ENCODE measurements at places on chromosomes 1 and 21.

DNA sequence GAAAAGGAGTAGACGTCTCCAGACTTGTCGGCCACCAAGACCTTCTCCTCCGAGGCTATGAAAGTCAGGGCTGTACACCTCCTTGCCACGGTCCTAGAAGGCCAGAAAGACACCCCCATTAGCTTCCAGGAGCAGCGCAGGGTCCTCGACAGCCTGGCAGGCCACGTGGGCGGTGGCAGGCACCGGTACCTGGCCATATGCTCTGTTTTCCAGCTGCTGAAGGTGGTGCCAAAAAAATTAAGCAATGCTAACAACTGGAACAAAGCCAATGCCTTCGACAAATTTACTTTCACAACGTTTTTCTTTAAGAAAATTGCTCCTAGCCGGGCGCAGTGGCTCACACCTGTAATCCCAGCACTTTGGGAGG lies 15.9 kb downstream of the WDR4 start:
- no peak for DNase-seq

DNA sequence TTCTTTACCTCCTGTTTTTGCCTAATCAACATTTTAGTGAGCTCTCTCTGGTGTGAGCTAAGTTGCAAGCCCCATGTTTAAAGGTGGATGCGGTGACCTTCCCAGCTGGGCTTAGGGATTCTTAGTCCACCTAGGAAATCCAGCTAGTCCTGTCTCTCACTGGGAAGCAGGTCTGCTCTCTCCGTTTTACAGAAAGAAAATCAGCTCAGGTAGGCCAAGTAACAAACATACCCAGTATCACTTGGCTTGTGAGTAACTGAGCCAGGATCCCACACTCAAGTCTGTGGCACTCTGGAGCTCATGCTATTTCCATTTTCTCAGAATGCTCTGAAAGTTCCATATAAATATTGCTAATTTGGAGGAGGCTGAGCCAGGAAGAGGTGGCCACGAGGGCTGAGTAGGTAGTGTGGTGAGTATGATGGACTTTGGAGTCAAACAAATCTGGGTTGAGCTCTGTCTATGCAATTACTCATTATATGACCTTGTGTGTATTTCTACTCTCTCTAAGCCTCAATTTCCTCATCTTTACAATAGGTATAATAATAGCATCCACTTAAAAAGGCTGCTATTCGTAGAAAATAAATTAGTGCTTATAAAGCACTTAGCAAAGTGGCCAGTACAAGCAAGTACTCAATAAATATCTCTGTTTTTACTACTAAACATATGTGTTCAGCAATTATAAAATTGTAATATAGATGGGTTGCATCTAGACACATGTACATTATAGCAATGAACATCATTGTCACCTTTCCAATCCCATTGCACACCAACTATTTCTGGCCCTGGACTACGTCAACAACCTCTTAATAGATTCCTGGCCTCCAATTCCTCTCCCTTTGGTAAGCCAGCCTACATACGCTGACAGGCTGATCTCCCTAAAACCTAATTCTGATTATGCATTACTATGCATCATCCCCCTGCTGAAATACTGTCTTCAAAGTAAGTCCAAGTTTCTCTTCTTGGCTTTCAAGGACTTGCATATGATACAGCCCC lies 32.7 kb upstream of the DHCR24 start:
- no peak for DNase-seq

DNA sequence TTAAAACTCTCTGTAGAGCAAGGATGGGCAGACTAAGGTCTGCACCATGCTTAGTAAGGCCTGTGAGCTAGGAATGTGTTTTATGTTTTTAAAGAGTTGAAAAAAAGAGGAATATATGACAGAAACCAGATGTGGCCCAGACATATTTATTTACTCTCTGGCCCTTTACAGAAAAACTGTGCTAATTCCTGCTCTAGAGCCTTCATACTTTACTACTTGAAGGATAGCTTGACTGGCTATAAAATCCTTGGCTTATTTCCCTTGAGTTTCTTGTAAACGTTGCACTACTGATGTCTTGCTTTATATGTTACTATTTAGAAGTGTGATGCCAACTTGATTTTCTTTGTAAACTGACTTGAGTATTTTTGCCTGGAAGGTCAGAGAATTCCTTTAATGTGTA lies 33.5 kb downstream of the CTBS start:
- no peak for DNase-seq

- no peak for DNase-seq
These were observed 103.9 kb downstream of the PTPN14 start for GRCh38 chr1:214447557-214447871.

- DNase-seq: no peak
These were observed 24.6 kb downstream of the PMVK start for GRCh38 chr1:154911691-154912550.

- DNase-seq: no peak
These were observed 14.5 kb downstream of the GNG12 start for GRCh38 chr1:67818725-67819301.

DNA sequence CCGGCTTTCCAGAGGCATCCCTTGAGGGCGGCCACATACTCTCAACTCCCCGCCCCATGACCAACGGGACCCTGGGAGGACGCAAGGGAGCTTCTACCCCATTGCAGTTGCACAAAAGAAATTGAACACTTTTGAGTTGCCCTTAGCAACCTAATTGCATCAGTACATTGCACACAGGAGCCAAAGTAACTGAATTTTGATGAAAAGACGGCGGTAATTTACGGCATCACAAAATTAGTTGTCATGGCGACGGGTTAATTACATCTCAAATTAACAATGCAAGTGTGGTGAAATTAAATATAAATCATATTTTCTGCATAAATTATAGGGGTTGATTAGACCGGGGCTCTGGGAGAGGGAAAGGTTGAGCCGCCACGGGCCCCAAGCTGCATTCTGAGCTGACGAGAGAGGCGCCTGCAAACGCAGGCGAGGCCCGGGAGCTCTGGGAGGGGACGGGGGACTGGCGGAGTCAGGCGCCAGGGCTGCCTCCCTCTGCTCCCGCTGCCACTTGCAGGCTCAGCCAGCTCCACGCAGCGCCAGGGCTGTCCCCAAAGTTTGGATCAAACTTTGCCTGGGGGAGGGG lies 61.4 kb downstream of the CASZ1 start:
- no peak for DNase-seq

- DNase-seq: no peak
These were observed 51.6 kb downstream of the IRF2BP2 start for GRCh38 chr1:234558330-234558836.

DNA sequence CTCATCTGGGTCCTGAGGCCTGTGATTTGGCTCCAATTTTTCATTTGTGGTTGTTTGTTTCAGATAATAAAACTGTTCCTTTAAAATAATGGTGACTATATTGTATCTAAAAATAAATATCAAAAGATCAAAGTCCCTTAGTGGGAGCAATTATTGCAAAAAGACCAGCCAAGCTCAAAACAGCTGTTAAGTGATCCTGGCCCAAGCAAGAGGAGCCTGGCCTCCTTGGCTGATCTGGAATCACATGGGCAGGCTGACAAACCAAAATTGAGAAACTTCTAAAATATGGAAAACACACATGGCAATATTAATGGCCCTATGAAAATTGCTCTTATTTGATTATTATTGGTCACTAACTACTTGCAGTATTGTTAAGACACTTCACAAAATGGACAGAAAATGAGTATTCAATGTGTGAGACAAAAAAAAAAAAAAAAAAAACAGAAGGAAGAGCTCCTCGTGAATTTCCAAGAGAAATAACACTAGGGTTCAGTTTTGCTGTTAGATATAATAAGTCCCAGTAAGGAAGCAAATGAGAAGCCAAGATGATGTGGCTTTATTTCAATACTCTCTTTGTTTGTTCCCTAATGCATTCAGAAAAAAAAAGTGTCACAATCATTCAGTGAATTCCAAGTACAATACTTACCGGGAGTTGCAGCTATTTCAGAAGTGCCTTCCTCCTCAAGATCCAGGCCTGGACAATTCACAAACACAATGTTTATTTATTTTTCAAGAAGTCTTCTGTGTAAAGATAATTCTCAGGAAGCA lies 105.1 kb downstream of the SEC16B start:
- DNase-seq: no peak

GRCh38 chr1:207397525-207397926 lies 56.6 kb upstream of the CR2 start:
- DNase-seq: no peak

DNA sequence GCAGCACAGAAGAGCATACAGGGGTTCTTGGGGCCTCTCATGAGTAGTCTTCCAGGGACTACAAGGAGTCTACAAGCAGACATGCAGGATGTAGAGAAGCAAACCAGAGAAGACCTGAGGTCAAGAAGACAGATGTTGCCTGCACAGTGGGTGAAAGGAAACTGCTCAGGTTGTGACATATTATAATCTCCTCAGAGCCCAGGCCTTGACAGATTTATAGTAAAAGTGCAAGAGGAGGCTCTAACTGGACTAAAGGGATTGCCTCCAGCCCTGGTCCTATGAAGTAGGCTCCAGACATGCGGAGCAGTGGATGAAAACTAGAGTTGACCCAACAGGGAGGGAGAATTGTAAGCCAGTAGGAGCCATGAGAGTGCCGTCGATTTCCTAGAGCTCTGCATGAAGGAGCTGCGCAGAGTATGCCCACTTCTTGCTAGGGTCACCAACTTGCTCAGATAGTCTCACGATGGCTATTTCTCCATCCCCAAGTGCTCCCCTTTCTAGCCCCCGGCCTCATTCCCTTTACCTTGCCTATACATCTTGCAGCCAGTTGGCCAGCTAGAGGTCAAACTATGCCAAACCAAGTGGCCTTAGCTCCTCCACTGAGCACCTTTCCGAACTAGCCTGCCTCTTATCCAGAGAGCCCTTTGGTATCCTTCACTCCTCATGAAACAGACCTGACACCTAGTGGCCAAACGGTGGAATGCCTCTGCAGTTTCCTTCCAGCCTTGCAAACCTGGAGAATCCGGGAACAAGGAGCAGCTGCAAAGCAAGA lies 36.2 kb upstream of the IPO9 start:
- DNase-seq: peak; percentile 22

- no peak for DNase-seq
These were observed 16.9 kb upstream of the SLC6A17 start for GRCh38 chr1:110133436-110133835.

DNA sequence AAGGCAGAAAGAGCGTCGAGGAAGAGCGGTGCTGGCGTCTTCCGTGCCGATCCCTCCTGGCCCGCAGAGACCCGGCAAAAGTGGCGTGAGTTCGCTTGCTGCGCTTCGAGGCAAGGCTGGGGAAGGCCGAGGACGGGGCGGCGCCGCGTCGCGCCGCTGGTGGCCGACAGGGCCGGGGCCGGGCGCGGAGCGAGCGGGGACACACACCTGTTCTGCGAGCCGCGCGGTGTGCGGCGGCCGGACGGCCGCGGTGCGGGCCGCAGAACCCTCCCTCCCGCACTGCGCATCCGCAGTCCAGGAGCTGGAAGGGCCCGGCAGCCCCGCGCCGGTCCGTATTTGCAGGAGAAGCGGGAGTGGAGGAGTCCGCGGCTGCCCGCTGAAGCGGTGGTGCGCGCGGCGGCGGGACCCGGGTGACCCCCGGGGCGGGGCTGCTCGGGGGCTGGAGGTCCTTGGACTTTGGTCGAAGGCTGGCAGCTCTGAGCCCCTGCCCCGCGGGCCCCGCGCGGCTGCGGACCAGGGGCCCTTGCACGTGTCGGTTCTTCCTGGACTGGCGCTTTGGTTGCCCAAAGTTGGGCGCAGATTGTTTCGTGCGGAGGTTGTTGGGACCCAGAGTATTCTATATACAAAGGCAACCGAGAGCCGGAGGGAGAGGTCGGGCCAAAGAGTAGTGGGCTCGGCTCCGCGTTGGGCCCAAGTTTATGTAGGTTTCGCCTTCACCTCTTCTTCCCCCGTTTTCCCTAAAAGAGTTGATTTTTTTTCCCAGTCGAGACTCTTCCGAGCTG lies 2.6 kb downstream of the RNF220 start:
- DNase-seq: no peak

- no peak for DNase-seq
These were observed 103.7 kb downstream of the PGBD5 start for GRCh38 chr1:230322421-230322756.

DNA sequence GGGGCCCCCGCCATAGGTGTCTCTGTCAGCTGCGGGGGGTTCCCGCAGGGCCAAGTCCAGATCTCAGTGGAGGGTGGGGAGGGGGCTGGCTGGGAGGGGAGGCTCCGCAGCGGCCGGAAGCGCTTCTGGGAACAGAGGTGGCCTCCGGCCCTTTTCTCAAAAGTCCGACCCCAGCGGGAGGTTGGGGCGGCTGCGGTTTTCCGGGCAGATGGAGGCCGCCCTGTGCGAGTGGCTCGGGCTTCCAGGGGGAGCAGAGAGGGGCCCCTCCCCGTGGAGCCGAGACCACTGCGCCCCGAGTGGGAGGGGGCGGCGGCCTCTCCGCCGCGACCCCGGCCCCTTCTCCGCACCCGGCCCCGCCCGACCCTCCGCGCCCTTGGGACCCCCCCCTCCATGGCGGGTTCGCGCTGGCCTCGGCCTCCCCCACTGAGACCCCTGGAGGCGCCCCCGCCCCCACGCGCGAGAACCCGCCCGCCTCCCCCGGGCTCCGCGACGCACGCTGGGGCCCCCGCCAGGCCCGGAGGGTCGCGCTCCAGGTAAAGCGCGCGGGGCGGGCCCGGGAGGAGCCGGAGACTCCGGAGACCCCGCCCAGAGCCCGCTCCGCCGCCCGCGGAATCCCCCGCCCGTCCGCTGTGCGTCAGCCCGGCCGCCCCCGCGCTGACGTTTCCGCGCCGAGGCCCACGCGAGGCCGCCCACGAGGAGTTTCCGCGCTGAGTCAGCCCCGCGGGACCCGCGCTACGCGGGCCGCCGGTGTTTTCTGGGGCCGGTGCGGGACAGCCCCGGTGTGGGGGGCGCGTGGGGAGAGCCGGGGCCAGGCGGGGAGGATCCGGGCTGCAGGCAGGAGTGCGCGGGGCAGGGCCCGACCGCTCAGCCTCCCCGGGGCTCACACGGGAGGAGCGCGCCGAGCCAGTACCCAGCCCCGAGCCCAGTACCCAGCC lies 5.2 kb downstream of the TNFRSF18 start:
- DNase-seq: peak; percentile 80

DNA sequence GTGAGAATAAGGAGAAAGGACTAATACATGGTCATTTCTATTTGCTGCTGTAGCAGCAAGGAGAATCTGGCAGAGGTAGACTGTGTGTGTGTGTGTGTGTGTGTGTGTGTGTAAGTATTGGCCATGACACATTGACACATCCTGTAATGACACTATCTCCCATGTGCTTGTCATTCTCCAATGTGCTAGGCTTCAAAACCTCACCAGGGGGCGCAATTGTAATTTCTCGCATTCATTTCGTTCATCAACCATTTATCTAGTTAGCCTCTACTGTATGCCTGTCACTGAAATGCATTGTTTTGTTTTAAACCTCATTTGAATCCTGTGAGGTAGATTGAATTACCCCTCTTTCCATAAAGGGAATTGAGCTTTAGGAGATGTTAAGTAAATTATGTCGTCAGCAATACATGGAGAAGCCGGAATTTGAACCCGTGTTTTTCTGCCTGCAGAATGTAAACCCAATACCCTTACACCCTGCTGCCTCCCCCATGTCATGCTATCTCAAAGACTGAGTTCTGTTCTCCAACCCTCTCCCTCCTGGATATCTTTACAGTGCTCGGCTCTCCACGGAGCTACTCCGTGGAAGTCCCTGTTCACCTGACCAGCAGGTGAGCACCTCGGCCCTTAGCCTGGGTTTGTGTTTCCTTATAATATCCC lies 100.8 kb downstream of the UCK2 start:
- DNase-seq: no peak

All from activated naive CD4-positive, alpha-beta T cell (primary cell).